Choroid plexus epithelial cell (primary cell): ENCODE measurements at places on chromosomes 6 and 20.

DNA sequence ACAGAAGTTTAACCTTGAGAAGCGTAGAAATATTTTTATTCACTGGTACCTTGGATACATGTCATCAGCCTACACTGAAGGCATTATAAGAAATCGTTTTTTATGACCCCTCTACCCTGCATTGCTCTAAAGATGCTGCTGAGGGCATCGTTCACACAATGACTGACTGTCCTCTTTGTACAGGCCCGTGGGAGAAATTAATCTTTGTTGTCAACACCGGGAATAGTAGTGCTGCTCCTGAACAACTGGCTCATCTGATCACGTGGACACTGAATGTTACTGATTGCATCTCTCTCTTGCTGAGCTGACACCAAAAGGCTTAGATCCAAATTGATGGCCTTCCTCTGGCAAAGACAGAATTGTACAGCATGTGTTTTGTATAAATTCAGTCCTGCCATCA, 157.1 kb upstream of the SMLR1 start:
- DNase-seq: no peak

DNA sequence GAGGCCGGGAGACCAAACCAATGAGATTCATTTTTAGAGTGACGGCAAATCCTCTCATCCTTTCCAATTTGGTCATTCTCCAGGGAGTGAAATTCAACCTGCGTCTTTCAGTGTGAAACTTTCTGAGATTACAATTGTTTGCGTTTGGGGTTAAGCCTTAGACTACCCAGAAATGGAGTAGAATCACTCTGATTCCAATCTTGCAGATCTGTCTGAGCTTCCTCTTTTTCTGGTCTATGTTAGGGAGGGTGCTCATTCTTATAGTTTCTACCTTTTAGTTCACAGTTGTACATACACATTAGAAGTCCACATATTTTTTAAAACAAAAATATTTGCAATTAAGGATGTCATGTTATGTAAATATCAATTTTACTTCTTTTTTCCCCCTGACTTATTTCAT, 183.0 kb upstream of the PHACTR1 start:
- DNase-seq: no peak

DNA sequence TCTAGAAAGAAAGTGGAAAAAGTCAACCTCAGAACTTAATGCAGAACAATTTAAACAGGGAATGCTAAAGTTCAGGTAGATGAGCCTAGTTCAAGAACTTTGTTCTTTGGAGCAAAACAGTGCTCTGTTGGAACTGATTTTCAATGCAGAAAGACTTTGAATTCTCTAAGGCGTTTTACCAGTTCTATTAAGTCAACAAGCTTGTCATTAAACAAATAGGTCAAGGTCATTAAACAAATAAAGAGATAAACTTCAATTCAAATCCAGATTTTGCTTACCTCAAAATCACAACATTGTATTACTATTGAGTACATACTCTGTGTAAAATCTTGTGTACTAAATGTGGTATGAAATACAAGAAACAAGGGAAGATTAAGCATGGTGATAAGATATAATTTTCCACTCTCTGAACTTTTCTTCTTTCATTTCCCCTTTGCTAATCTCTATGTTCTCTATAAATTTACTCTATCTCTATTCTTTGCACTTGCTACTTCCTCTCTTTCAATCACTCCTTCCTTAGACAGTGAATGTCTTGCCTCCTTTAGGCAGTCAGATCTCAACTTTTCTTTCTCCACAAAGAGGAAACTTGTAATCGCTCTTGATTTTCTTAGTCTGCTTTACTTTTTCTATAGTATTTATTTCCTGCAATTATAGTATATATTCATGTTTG, 160.8 kb upstream of the KHDRBS2 start:
- DNase-seq: no peak

GRCh38 chr6:62286470-62286843, 432 bp upstream of the KHDRBS2 start:
- DNase-seq: no peak

GRCh38 chr6:9009931-9010330, 574.6 kb upstream of the SLC35B3 start:
- DNase-seq: no peak

- peak; percentile 90 for DNase-seq
These were observed 59.6 kb downstream of the RWDD2A start for GRCh38 chr6:83252719-83253118.

DNA sequence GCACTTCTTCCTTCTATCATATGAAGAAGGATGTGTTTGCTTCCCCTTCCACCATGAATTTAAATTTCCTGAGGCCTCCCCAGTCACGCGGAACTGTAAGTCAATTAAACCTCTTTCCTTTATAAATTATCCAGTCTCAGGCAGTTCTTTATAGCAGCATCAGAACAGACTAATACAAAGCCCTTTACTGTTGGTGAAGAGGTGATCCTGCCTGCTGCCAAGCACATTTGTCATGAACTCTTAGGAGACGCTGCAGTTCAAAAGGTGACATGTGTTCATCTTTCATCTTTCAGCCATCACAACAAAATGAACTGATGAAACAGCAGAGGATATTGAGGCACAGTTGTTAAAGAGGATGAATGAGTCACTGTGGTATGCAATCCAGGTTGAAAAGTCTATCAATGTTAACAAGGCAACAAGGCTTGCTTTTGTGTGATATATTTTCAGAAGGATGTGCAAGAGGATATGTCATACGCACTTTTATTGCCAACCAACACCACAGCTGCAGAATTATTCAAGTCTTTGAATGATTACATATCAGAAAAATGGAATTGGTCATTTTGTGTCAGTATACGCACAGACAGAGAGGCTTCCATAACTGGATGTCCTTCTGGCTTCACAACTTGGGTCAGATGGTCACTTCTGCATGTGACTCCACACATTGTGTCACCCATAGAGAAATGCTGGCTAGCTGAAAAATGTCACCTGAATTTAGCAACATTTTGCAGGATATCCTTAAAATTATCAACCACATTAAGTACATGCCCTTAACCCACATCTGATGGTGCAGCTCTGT, 52.4 kb upstream of the PLN start:
- peak; percentile 50 for DNase-seq

- no peak for DNase-seq
These were observed 128.0 kb upstream of the FAM83B start for GRCh38 chr6:54718541-54719023.

- peak; percentile 73 for DNase-seq
These were observed 1249.0 kb upstream of the CITED2 start for GRCh38 chr6:140623498-140623897.

DNA sequence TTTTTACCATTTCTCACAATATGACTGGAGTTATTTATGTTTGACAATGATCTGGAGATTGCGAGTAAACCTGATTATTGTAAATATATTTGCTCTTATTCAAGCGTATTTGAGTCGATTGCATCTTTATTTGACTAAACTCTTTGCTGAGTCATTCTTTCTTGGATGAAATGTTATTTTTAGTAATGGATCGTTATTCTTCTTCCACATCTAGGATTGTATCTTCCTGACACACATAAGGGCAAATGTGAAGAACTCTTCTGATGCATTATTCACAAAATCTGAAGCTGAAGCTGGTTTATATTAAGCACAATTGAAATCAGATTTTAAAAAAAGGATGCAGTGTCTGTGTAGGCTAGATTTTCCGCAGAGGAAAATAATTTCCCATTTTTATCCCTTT, 68.2 kb downstream of the SEL1L2 start:
- no peak for DNase-seq

DNA sequence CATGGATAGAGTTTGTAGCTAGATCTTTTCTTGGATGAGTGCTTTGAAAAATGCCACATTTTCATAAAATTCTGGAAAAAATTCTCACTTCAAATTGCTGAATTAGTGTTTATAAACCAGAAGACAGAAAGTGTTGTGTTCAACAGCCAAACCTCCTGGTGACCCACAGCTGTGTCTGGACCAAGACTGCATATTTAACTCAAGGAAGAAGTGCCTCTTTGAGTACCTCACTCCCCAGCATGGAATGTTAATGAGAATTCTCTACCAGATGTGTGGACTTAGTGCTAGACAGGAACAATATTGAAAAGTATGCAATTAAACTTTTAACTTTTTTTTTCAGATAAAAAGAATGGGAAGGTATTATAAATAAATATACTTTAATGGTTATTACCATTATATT, 609.3 kb downstream of the COL12A1 start:
- DNase-seq: peak; percentile 31

DNA sequence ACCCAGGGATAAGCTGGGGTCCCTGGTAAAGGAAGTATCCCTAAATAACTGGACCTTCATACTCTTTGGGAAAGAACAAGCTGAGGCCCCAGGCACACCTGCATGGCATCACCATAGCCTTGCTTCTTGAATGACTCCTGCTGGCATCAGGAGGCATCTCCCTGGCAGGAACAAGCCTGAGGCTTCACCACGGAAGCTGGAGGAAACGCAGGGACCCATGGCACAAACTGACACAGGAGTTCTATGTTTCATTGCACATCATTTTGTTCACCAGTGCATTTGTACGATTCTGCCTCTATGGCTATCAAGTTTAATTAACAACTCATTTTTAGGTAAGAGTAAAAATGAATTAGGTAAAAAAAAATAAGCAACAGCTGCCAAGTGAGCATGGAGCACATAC, 619 bp upstream of the PDE7B start:
- DNase-seq: no peak

GRCh38 chr20:37343212-37343993, 2.5 kb upstream of the SRC start:
- no peak for DNase-seq

DNA sequence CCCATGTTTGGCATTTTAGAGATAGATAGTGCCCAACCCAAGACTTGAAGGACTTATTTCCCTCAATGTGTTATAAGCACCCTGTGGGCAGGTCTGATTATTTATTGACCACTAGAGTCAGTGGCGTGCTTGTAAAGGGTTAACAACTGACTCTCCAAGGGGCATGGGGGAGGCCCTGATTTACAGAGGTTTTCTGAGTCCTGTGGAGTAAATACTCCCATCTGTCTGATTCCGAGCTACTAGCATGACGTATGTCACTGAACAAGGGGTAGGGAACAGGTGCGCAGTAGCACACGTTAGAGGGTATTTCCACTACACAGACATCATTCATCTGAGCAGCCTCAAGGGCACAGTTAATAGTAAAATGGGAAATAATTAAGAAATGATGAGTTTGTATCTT, 17.4 kb upstream of the TRAM2 start:
- no peak for DNase-seq

DNA sequence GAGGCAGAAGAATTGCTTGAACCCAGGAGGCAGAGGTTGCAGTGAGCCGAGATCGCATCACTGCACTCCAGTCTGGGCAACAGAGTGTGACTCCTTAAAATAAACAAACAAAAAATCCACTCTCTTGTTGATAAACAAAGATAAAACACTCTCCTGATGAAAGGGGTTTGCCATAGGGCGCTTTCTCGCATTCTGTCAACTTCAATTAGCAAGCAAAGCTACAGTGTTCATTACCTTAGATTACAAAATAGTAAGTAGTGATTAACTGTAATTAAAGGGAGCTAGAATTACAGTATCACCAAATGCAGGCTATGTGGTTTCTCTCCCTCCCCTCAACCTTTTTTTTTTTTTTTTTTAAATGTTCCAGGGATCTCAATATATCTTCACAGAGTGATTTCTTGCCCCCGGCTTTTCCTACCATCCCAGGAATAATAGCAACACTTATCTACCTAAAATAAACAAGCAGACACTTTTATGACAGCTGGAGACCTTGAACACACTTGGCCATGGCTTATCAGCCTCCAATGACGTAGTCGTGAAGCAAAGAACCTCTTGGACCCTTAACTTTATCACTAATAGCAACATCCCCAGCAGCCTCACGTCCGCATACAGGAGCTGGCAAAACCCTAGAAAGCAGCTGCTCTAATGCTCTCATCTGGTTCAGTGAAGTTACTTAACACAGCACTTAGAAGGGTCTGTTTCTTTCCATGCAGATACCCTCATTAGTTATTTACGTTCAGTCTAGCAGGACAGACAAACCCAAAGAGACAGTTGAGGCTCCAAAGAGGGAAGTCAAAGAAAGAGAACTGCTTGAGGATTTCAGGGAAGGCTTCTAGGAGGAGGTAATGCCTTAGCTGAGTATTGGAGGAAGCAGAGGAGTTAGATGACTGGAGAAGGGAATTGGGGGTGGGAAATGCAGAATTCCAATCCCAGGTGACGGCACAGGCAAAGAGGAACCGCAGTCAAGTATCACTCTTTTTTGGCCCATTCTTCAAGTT, 37.9 kb upstream of the NEDD9 start:
- DNase-seq: peak; percentile 64

DNA sequence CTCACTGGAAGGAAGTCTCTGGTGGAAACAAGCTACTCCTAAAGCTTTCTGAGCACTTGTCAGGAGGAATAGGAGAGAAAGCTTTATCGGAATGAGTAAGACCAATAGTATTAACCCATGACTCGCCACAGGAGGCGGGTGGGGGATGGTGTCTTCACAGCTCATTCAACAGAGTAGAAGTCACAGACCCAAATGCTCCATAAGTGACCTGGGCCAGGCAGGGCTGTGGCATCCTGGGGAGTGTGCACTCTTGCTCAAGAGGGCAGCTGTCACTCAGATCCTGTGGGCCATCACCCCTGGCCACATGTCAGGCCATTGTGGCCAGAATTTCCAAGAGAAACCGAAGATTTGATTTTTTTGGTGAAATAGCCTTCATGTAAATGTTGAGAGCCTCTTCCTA, 116.0 kb downstream of the SYCP2 start:
- no peak for DNase-seq

GRCh38 chr6:122930252-122931180, 65.5 kb upstream of the CLVS2 start:
- DNase-seq: no peak

DNA sequence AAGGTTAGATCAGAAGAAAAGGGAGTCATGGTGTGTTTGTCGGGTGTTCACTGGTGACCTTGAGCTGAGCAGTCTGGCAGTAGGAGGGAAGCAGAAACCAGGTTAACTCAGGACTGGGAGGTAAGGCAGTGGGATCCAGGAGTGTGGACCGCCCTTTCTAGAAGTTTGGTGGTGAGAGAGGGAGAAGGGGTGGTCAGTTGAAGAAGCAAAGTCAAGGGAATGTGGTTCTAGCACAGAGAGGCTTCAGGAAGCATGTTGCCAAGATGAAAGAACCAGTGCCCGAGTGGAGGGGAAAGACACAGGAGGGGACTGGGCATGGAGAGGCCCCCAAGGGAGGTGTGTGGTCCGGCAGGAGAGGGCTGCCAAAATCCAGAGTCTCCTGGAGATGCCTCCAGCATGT, 3.6 kb downstream of the MAPK13 start:
- no peak for DNase-seq

DNA sequence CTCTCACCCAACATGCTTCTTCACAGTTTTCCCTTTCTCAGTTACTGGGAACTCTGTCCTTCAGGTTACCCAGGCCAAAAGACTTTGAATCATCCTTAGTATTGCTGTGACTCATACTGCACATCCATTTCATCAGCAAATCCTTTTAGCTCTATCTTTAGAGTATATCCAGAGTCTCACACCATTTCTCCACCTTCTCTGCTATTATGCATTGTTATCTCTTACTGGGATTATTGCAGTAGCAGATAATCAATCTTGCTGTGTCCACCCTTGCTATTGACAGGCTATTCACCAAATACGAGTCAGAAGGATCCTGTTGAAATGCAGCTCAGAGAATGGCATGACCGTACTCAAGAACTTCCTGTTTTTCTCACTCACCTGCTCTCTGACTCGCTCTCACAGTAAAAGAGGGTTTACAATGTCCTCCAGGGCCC, 57.3 kb downstream of the BCKDHB start:
- peak; percentile 75 for DNase-seq
